ENCODE measurements at places on chromosomes 3 and 15. TPM values are rescaled to one million over a fixed set of nuclear protein-coding genes. Genes with fewer than 3 reads are reported as not detected.

DNA sequence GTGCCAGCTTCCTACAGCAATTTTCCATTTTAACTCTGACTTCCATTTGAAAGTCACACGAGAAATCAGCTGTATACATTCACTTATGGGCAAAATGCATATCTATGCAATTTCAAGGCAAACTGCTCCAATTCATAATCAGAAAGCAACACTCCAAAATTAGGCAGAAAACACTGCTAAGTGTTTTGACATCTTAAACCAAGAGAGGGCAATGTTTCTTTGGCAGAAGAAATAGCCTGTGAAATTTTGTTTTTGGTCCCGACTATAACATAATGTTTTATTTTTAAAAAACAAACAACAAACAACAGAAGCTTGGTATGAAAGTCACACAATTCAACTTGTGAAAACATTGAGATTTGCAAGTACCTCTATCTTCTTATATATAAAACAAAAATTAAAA lies 42.6 kb downstream of the GOLIM4 start:
- DNase-seq: no peak

DNA sequence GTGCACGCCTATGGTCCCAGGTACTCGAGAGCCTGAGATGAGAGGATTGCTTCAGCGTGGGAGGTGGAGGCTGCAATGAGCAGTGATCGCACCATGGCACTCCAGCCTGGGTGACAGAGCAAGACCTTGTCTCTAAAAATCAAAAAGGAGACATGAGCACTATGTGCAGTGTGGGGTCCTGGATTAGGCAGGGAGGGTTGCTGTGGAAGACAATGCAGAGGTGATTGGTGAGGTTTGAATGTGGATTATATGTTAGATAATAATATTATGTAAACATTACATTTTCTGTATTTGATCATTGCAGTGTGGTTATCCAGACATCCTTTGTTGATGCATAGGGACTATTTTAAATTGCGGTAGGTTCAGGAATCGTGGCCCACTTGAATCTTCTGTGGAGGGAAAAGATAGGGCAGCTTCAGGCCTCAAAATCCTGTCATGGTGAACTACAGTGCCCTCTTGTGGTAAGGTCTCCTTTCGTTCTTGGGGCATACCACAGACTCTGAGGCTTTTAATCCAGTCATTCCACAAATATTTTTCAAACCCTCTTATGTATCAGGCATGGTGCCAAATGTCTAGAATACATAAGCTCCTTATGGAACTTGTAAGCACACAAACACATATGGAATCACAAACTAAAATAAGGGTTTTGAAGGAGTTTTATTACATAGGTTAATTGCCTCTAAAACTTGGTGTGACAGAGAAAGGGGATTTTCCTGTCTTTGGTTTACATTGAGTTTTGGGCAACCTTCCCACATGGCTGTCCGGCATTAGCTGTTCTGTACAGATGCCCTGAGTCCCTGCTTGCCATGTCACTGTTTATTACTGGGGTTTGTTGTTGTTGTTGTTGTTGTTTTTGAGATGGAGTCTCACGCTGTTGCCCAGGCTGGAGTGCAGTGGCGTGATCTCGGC lies 37.7 kb downstream of the GPD1L start:
- peak; percentile 61 for DNase-seq

DNA sequence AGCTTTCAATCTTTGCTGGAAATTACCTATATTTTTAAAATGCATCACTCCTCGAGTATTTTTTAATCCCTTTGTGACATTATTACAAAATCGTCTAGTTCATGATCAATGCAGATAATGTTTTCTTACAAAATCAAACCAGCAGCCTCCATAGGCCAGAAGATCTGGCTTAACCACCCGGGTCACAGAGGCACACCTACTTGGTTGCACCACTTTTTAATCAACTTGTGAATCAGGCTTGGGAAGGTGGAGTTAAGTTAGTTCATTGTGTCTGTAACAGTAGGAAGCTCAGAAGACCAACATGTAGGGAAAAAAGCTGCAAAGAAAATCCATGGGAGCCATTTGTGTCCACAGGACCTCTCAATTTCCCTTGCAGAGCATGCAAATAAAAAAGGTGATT lies 148.0 kb downstream of the TP63 start:
- DNase-seq: no peak

Gene FEZF2
- not detected for total RNA-seq

Gene CCDC13
- 0.33 TPM for total RNA-seq

Gene CD86
- total RNA-seq: not detected
